Activated T-helper 9 cell treated with anti-CD3 and anti-CD28 coated beads, Interleukin-2, amount 50 U/mL, for 16 hours (primary cell): ENCODE measurements at places on chromosomes 16 and 17.

- DNase-seq: no peak
Measured at GRCh38 chr16:77967054-77967904, 55.1 kb upstream of the CLEC3A start.

- DNase-seq: no peak
Measured at GRCh38 chr17:29445844-29446243, 55.7 kb downstream of the TAOK1 start.

- no peak for DNase-seq
Measured at GRCh38 chr16:69131167-69131838, 1.1 kb downstream of the CHTF8 start.

- no peak for DNase-seq
Measured at GRCh38 chr17:9837551-9838471, 12.1 kb downstream of the GLP2R start.

GRCh38 chr17:34370376-34370996 is 7.5 kb upstream of the CCL1 start:
- DNase-seq: no peak
